ENCODE measurements at places on chromosomes 3 and 15. TPM values are rescaled to one million over a fixed set of nuclear protein-coding genes. Genes with fewer than 3 reads are reported as not detected.
A peak's percentile ranks its signal among the peaks of the same experiment; 100 is the strongest.

DNA sequence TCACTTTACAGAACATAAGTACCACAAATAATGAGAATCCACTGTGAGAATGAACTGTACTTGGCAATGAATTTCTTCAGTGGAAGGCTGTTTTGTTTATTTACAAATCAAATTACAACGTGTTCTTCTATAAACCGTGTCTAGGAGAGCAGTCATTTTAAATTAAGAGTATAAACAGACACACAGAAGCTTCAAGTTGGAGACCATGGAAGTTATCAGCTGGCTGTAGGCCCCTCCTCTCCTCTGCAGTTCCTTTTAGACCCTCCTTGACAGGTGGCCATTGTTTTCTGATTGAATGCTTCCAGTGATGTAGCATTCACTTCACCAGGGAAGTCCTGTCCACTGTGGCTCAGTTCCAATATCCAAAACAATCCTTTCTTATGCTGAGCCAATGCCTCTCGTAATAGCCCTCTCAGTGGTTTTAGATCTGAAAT lies 7.3 kb upstream of the MAPK6 start:
- no peak overlapping the region for H3K4me3 ChIP-seq
- no peaks in the 10 kb centered on the region for H3K27me3 ChIP-seq
- peak overlapping the region; percentile 42 for H3K27ac ChIP-seq
- DNase-seq = no peak

GRCh38 chr3:78402720-78403119 lies 1362.8 kb downstream of the ROBO2 start:
- no peaks in the 10 kb centered on the region for H3K27me3 ChIP-seq
- no peak for DNase-seq
- H3K27ac ChIP-seq = no peak overlapping the region
- H3K4me3 ChIP-seq = no peak overlapping the region
- no peaks in the 10 kb centered on the region for H3K36me3 ChIP-seq

DNA sequence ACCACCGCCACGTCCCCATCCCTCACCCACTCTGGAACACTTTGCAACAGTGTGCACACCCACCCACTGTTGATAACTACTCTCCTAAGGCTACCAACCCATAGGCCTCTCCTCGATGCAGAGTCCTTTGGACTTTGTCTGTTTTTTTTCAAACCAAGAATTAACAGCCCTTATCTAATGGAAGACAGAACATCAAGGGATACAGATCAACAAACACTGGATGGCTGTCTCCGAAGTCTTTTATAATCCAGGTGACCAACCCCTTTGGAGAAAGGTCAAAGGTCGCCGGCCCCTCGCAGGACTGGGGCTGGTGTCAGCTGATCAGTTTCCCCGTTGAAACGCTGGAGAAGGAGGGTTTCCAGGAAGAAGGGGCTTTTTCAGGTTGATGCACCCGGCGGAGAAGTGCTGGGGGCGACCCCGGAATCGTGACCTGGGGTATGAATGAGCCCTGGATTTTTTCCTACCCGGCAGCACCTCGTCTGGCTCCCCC lies 532 bp downstream of the B4GALT4 start:
- peak overlapping the region; percentile 78 for H3K27ac ChIP-seq
- peaks cover 19% of the 10 kb centered on the region for H3K36me3 ChIP-seq
- H3K27me3 ChIP-seq = no peaks in the 10 kb centered on the region
- H3K4me3 ChIP-seq = peak overlapping the region; percentile 79
- peaks cover 46% of the 10 kb centered on the region for H3K4me1 ChIP-seq

- no peak overlapping the region for H3K27ac ChIP-seq
- no peak overlapping the region for H3K4me3 ChIP-seq
Observed at GRCh38 chr3:2948882-2949281, 161.3 kb downstream of the IL5RA start.

- DNase-seq = no peak
- no peak overlapping the region for H3K27ac ChIP-seq
- peaks cover 9% of the 10 kb centered on the region for H3K27me3 ChIP-seq
- no peak overlapping the region for H3K4me3 ChIP-seq
- H3K4me1 ChIP-seq = no peaks in the 10 kb centered on the region
Observed at GRCh38 chr3:150215616-150216015, 192.5 kb upstream of the TSC22D2 start.

- no peak overlapping the region for H3K4me3 ChIP-seq
- H3K27ac ChIP-seq = no peak overlapping the region
- H3K4me1 ChIP-seq = no peaks in the 10 kb centered on the region
- DNase-seq = no peak
Observed at GRCh38 chr15:69093127-69093526, 67.3 kb upstream of the GLCE start.

GRCh38 chr15:31013863-31014607 lies 22.6 kb upstream of the MTMR10 start:
- DNase-seq = no peak
- H3K27ac ChIP-seq = no peak overlapping the region
- peaks cover 38% of the 10 kb centered on the region for H3K27me3 ChIP-seq

DNA sequence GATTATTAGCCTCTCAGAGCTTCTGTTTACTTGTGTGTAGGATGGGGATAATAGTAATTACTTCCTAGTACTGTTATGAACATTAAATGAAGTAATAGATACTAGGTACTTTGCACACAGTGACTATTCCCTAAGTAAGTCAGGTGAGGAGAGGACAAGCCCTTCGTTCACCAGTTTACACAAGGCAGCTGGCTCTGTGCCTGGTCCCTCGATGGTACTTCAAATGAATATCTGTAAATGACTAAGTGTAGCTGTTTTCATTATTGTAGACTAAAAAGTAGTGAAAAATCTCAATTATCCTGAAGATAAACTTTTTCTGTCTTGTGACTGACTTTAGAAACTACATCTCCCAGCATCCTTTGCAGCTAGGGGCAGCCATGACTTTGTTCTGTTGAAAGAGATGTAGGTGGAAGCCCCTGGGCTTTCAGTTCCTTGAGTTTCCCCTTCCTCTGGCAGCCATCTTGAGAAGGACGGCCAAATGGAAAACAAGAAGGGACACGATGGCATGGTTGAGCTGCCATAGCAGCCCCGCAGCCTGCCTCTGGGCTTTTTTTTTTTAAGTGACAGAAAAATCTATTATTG lies 11.7 kb upstream of the WNT7A start:
- no peak overlapping the region for H3K4me3 ChIP-seq
- H3K27ac ChIP-seq = peak overlapping the region; percentile 91
- peaks cover 42% of the 10 kb centered on the region for H3K4me1 ChIP-seq
- H3K27me3 ChIP-seq = peaks cover 4% of the 10 kb centered on the region
- H3K36me3 ChIP-seq = peaks cover 3% of the 10 kb centered on the region

DNA sequence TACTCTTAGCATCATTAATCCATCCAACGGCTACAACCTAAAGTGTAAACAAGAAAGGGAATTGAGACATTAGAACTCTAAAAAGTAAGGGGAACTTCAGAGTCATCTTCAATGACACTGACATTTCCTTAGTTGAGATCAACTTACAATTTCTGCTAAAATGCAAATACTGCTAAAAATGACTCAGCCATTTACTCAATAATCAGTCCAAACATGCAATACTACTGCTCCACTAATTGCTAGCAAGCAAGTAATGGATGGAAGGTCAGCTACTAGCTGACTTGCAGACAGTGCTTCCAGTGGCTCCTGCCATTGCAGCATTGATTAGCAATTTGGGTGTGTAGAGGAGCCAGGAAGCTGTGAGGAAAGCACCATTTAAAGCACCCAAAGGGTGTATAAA lies 28.4 kb downstream of the CD200R1L start:
- H3K36me3 ChIP-seq = no peaks in the 10 kb centered on the region
- no peak overlapping the region for H3K4me3 ChIP-seq
- H3K27me3 ChIP-seq = no peaks in the 10 kb centered on the region
- H3K27ac ChIP-seq = no peak overlapping the region
- no peak for DNase-seq

DNA sequence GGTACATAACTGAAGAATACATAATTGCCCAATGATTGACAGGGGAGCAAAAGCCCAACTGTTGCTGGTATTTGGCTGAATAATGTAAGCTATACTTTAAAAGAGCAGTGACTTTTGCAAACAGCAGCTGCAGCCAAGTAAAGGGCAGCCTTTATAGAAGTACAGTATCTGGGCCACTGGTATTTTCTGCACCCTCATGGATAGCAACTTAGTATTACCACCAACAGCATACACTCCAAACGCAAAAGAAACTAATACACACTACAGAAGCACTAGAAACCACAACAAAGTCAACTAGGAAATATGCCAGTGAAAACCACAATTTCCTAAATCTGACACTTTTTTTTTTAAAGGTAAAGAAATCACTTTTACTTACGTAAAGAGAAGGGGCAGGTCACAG lies 206.1 kb downstream of the TIGIT start:
- DNase-seq = no peak
- H3K27ac ChIP-seq = no peak overlapping the region
- H3K27me3 ChIP-seq = peaks cover 26% of the 10 kb centered on the region
- H3K4me3 ChIP-seq = no peak overlapping the region
- H3K4me1 ChIP-seq = peaks cover 16% of the 10 kb centered on the region

DNA sequence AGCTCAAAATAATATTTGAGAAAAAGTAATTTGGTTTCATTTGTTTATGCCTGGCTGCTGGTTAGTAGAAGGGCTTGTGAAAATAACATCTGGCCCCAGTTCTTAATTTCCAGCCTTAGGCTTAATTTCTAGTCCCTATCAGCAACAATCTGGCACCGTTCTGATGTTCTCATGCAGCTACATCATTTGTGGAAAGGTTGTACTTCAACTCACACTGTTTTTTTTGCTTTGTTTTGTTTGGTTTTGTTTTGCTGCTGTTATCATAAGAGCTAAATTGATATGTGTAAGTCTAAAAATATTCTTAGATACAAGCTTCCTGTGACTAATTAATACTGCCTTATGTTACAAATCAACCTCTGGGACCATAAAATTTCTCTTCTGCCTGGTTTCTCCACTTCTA lies 8.9 kb downstream of the CPA3 start:
- H3K36me3 ChIP-seq = no peaks in the 10 kb centered on the region
- H3K27ac ChIP-seq = no peak overlapping the region
- DNase-seq = no peak
- H3K4me1 ChIP-seq = no peaks in the 10 kb centered on the region
- peaks cover 7% of the 10 kb centered on the region for H3K27me3 ChIP-seq

- H3K4me1 ChIP-seq = peaks cover 2% of the 10 kb centered on the region
- H3K4me3 ChIP-seq = no peak overlapping the region
- no peaks in the 10 kb centered on the region for H3K27me3 ChIP-seq
- H3K27ac ChIP-seq = no peak overlapping the region
- no peaks in the 10 kb centered on the region for H3K36me3 ChIP-seq
- DNase-seq = no peak
Observed at GRCh38 chr3:28150465-28151206, 90.8 kb upstream of the CMC1 start.

- peaks cover 3% of the 10 kb centered on the region for H3K27me3 ChIP-seq
- no peaks in the 10 kb centered on the region for H3K4me1 ChIP-seq
- no peak overlapping the region for H3K27ac ChIP-seq
- H3K4me3 ChIP-seq = no peak overlapping the region
- no peak for DNase-seq
Observed at GRCh38 chr3:111776827-111777483, 82.1 kb upstream of the PHLDB2 start.

Gene SPTBN5
- total RNA-seq = 1.6 TPM

Gene MYRIP
- not detected for total RNA-seq

Gene PRTG
- total RNA-seq = not detected

Gene RTP1
- total RNA-seq = not detected
